Caco-2 (cell line): ENCODE measurements at places on chromosomes 4 and X.

- peak; percentile 1 for DNase-seq
Observed at GRCh38 chr4:100372432-100372831, 145.4 kb downstream of the EMCN start.

DNA sequence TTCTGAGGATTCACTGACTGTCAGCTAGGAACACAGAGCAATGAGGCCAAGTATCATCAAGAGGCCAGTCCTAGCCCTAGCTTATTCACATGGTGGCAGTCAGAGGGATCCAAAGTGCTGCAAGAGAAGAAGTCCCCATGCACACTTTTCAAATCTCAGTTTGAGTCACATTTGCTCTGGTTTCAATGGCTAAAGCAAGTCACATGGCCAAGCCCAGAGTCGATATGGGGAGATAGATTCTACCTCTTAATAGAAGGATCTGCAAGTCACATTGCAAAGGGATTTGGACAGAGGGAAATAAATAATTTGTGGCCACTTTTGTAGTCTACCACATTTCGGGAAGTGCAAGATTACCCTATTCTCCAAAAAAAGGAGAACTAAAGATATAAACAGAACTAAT is 3.7 kb upstream of the LCORL start:
- no peak for DNase-seq

DNA sequence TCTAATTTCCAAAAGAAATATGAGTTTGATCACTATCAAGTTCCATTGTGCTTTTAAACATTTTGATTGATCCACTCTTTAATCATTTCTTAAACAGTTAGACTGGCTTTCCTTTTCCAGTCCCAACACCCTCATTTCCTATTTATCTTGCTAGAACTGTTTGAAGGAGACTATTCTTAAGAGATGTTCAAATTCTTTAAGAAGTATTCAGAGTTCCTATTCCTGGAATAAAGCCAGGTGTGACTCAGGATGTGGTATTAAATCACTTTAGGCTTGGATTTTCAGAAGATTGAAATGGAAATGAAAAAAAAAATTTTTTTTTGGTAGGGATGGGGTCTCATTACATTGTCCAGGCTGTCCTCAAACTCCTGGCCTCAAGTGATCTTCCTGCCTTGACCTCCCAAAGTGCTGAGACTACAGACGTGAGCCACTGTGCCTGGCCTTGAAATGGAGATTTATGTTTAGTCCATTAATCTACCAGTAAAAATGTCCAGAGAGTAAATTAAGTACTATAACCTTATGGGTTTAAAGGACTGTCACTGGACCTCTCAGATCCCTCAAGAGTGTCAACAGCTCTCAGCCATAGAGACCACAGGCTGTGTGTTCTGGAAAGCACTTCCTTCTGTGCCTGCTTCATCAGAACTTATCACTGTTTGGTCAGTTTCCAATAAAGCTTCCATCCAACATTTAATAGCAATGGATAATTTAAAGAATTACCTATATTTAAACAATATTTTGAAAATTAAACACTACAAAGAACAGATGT is 90.7 kb downstream of the CDS1 start:
- no peak for DNase-seq

DNA sequence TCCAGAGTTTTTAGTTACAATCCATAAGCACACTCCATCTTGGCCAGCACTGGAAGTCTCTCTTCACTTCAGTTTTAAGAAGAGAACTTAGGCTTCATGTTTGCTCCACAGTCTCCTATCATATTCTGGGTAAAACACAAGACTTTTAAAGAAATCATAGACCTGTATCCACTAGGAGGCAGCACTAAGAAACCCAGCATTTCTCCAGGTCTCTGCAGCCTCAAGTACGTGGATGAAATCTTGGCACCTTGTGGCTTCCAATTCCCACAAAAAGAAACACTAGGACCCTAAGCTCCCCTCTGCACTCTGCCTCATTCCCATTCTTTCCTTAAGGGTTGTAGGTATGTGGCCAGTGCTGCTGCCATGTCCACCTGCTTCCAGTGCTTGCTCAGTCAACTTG is 367.3 kb upstream of the CASK start:
- DNase-seq: no peak
